ENCODE measurements at places on chromosomes 1 and 21.

GRCh38 chr1:12185918-12186678 lies 19.3 kb downstream of the TNFRSF1B start:
- DNase-seq = no peak

- DNase-seq = no peak
These were observed 24.6 kb upstream of the COL9A2 start for GRCh38 chr1:40341491-40342380.

DNA sequence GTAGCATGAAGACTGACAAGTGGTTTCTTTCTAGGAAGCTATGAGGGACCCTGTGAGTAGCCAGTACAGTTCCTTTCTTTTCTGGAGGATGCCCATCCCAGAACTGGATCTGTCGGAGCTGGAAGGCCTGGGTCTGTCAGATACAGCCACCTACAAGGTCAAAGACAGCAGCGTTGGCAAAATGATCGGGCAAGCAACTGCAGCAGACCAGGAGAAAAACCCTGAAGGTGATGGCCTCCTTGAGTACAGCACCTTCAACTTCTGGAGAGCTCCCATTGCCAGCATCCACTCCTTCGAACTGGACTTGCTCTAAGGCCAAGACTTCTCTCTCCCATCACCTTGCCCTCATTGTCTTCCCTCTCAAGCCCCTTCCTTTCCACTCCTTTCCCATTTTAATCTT lies 3.4 kb upstream of the GABPB2 start:
- no peak for DNase-seq

DNA sequence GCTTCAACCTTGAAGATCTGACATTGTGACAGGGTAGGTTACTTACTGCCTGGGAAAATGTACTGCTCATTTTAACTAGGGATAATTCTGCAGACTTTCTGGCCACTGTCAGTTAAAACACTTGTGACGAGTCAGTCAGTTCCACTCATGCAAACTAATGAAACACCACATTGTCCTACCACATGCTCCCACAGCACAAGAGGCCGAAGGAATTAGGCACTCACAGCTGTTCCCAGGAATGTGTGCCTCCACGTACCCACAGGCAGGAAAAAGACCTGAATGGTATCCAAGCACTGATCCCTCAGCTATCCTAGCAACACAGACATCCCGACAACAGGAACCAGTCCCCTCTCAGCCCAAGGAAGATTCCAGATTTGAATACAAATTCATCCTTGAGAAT lies 12.3 kb downstream of the BCAR3 start:
- no peak for DNase-seq

DNA sequence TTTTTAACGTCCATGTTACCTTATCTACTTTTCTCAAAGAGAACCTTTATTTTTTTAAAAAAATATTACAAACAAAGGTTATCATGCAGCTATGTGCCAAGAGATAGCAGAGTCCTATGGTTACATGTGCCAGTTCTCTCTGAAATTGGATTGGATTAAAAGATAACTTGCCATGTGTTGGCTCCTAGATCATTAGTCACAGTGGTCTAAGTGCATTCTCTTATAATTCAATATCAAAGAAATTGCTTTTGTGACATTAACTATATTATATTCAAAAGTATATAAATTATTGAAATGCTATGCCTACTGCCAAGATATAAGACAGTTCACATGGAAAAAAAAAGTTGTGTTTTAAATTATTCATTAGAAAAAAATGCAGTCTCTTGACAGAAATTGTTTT lies 494.2 kb downstream of the NEGR1 start:
- no peak for DNase-seq

GRCh38 chr21:36386031-36386642 lies 945 bp downstream of the CHAF1B start:
- DNase-seq = no peak

GRCh38 chr1:38926091-38926490 lies 15.5 kb downstream of the RHBDL2 start:
- no peak for DNase-seq

GRCh38 chr1:69513601-69514000 lies 54.1 kb upstream of the LRRC7 start:
- no peak for DNase-seq

- DNase-seq = no peak
These were observed 235.2 kb upstream of the IRF2BP2 start for GRCh38 chr1:234845097-234845660.

GRCh38 chr1:208857465-208857864 lies 613.3 kb upstream of the PLXNA2 start:
- no peak for DNase-seq

GRCh38 chr1:119885903-119886783 lies 10.2 kb downstream of the ADAM30 start:
- DNase-seq = peak; percentile 40

DNA sequence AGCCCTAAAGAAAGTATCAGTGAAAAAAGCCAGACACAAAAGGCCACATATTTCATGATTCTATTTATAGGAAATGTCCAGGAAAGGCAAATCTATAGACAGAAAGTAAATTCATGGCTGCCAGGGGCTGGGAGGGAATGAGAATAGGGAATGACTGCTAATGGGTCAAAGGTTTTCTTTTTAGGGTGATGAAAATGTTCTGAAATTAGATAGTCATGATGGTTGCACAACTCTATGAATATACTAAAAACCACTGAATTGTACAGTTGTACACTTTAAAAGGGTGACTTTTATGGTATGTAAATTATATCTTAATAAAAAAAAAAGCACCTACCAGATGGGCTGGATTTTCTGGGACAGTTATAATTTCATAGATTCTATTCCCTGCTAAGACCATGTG lies 114.8 kb downstream of the CNIH3 start:
- DNase-seq = no peak

DNA sequence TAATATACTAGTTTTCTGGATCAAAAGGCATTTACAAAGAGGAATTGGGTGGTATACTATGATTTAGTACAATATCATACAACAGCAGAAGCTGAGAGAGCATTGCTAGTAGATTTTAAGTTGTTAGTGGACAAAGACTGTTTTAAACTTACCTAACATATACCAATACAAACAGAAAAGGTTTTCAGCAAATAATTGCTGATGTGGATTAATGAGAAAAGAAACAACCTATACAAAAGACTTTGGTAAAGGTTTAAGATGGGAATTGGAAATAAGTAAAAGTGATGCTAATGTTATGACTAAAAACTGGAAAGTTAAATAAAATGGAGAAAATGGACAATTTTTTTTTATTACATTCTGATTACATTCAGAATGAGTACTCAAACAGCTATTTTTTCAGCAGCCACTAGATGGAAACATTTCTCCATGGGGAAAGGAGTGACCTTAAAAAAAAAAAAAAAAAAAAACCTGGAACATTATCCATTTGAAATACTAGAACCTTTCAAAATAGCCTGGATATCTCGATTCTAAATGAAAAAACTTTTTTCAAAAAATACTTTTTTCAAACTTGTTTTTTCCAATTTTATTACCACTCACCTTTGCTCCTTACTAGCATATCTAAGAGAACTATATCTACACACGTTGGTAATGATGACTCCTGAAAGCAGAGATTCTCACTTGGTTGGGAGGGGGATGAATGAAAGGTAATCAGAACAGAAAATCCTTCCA lies 55.4 kb downstream of the EPRS1 start:
- peak; percentile 54 for DNase-seq

- DNase-seq = no peak
These were observed 1.6 kb downstream of the ADAM15 start for GRCh38 chr1:155052439-155053395.

DNA sequence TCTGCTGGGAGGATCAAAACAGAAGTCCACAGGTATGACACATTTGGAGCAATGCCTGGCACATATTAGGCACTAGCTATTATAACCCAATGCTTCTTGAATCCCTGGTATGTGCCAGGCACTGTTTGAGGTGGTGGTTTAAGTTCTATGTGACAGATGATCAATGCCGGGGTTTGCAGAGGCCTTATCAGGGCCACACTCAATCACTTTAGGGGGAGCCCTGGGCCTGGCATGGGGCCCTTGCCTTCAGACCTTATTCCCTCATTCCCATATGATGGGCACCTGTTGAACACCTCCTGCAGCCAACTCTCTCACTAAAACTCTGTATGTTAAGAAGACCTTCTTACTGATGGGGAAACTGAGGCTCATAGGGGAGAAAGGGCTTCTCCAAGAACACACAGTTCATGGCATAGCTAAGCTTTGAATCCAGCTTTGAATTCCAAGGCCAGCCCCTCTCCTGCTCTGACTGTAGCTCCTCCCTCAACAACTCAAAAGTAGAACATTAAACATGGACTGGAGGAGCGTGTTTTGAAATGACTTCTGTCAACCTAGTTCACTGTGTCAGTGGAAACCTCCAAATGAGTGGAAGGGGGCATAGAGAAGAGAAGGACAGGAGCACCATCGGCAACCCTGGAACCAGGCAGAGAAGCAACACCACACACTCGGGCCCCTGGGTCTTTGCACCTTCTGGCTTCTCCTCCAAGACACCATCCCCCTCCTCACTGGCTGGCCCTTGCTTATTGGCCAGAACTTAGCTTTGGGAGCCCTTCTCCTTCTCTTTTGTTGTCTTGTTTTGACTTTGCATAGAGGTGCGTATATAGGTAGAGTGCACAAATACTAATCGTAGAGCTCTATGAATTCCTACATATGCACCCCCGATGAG lies 6.6 kb upstream of the IFFO2 start:
- no peak for DNase-seq

- no peak for DNase-seq
These were observed 12.4 kb downstream of the FYB2 start for GRCh38 chr1:56806804-56807203.

DNA sequence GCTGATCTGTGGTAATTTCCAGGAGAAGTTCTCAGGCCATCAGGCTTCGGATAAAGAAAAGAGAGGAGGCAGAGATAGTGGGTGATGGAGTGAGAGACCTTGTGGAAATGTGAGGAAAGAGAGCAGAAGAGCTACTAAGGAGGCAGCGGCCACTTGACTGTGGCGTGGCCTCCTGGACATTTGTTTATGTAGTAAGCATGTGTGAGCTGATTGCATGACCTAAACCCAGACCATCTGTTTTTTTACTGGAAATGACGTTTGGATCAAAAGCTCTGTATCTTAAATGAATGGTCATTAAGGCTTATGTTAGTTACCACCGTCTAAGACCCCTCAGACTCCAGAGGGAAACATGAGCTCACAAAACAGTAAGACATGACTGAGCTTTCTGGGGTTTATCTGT lies 13.6 kb downstream of the ATP1B1 start:
- no peak for DNase-seq

GRCh38 chr1:165949335-165950130 lies 122.1 kb downstream of the UCK2 start:
- no peak for DNase-seq

GRCh38 chr1:156045076-156045475 lies 8.5 kb downstream of the UBQLN4 start:
- DNase-seq = no peak

GRCh38 chr1:222018041-222018440 lies 276.2 kb upstream of the DUSP10 start:
- DNase-seq = no peak

DNA sequence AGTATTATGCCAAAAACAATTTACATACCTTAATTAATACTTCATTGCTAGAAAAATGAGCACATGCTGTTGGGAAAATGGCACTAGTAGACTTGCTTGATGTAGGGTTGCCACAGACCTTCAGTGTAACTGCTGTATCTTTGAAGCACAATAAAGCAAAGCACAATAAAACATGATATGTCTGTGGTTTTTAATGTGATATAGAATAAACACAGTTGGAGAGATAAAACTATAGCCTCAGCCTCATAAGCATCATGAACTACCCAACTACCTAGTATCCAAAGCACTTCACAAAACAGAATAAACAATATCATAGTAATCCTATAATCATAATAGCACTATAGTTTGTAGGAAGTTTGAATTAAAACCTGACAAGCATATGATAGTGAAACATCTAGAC lies 143.5 kb downstream of the SYT14 start:
- no peak for DNase-seq

DNA sequence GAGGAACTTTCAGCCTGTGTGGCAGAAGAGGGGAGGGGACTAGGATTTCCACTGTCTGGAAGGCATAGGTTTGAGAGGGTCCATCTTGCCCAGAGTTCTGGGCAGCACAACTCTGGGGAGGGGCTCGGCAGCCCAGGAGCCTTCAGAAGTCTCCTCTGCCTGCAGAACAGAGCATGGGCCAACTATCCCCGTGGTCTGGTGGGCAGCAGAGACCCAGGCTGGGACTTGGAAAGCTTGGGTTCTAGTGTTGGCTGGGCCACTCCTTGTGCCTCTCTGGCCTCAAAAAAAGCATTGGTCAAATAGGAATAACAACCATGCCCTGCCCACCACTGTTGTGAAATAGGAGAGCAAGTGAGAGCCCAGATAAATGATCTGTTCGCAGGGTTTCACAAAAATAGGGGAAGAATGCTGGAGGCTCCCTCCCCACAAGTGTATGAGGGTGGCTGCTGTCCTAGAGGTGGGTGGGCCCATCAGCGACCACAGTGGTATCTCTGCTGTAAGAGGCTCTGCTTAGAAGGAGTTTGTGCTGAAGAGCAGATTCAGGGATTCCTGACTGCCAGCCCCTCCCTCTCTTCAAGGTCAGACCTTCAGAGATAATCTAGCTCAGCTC lies 8.9 kb downstream of the EPHA10 start:
- no peak for DNase-seq

- DNase-seq = no peak
These were observed 20.3 kb downstream of the SLC37A1 start for GRCh38 chr21:42533963-42534355.

DNA sequence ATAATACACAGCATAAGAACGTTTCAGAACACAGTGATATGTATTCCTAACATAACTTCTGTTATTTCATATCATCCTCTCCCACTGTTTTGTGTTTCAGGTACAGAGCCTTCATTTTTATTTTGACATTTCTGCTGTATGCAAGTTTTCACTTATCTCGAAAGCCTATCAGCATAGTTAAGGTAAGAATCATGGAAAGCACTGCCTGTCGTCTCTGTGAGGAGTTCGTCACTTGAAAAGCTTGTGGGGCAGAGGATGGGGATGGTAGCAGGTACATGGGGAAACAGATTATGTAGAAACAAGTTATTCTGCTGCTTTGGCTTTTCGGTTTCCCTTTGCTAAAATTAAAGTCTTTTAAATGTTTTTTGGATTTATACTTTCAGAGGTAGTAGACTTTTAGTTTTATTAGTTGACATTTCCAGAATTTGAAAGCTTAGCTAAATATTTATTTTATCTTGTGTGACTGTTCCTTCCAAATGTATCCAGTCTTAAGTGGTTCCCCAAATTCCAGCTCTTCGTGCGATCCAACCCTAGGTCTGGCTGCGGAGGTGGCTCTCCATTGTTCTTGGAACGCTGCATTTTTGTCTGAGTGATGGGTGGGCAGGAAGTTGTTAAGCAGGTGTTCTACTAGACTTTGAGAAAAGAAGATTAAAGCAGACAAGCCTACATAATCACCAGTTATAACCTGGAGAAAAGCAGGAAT lies 12.2 kb downstream of the SLC37A1 start:
- peak; percentile 74 for DNase-seq

DNA sequence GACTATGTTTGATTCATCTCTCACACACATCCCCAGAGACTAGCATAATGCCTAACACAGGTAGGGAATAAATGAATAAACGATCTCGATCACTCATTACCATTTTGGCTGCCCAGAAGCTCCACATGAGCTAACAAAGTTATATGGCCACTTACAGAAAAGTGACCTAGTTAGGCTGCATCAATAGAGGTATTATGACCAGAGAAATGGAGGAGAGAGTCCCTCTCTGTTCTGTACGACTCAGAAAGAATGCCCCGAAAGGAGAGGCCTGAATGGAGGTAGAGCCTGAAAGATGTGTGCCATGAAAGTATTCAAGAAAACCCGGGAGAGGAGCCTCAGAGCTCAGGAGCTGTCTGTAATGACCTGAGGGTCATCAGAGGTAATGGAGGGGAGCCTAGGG lies 208.2 kb upstream of the GRIK3 start:
- DNase-seq = no peak

- DNase-seq = peak; percentile 1
These were observed 177.7 kb downstream of the VAV3 start for GRCh38 chr1:107787299-107787698.

GRCh38 chr1:44328671-44329416 lies 26.2 kb downstream of the ERI3 start:
- no peak for DNase-seq

Data from NCI-H2081 (cell line).